ENCODE measurements at places on chromosomes 16 and 17.

GRCh38 chr17:72111336-72111923 lies 9.4 kb upstream of the SOX9 start:
- no peak for DNase-seq

GRCh38 chr17:41464682-41465081 lies 2.5 kb downstream of the KRT32 start:
- DNase-seq, result no peak

GRCh38 chr17:43043307-43043706 lies 18.3 kb downstream of the RND2 start:
- no peak for DNase-seq

GRCh38 chr16:85750146-85750826 lies 610 bp downstream of the C16orf74 start:
- no peak for DNase-seq

- DNase-seq, result no peak
Measured at GRCh38 chr16:87206646-87207451, 110.3 kb downstream of the C16orf95 start.

- no peak for DNase-seq
Measured at GRCh38 chr17:15289285-15290183, 24.4 kb upstream of the PMP22 start.

- no peak for DNase-seq
Measured at GRCh38 chr16:56547120-56547948, 17.5 kb upstream of the MT4 start.

DNA sequence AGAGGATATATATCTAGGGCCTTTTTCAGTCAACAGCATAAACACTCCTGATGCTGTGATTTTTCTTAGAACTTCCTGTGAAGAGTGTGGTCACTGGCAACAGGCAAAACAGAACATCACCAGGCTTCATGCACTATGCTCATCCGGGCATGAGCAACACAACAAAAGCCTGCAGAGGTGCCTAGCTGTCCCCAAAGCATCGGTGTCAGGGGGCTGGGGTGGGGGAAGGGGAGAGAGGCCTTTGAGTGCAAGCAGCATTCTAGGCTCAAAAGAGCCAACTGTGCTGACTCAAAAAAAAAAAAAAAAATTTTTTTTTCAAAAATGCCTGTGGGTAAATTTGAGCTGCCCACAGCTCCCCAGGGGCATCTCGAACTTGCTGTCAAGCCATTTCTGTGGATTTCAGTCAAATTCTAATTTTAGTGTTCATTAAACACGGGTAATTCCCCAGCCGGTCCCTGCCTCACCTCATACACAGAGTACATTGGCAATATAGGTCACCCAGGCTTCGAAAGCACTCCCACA lies 194.6 kb upstream of the DYNLRB2 start:
- DNase-seq, result no peak
